Activated T-cell treated with anti-CD3 and anti-CD28 coated beads, Interleukin-2, amount 50 U/mL, for 1 hour (primary cell): ENCODE measurements at places on chromosomes 7 and 10.

- DNase-seq, result no peak
Observed at GRCh38 chr10:6333086-6333485, 130.4 kb downstream of the PFKFB3 start.

DNA sequence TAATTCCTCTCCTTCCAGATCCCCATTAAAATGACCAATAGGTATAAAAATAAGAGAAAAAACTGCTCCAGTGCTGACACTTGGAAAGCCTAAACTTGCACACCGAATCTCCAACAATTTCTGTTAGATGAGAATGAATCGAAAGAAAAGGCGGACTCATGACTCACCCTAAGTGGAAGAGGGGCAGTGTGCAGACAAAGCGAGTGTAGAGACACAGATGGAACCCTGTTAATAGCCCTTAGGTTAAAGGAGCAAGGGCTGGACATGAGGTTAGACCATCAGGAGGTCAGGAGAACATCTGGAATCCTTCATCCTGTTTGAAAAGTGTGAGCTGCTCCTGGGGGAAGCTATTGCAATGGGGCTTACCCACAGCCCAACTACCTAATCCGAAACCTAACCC is 103.4 kb upstream of the GLI3 start:
- DNase-seq, result no peak

GRCh38 chr7:149833495-149834130 is 4.6 kb upstream of the ZNF862 start:
- no peak for DNase-seq

- no peak for DNase-seq
Observed at GRCh38 chr10:15472008-15472407, 100.9 kb upstream of the FAM171A1 start.

DNA sequence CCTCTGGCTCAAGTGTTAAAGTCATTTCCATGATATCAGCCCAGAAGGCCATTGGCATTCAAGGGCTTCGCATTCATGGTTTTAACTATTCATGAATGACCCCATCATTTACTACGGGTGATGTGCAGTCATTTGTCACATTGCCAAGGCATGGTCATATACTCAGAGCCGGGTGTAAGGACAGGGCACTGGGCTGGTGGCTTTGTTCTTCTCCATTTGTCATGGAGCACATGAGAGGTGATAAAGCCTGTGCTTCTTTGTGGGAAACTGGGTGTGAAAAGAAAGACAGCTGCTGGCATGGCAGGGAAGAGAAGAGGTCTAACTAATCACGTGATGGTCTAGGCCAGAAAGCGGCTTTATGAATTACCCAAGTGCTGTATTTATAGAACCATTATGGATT is 132.2 kb upstream of the PLXNA4 start:
- no peak for DNase-seq

- DNase-seq, result no peak
Observed at GRCh38 chr10:74991435-74991834, 120.0 kb upstream of the SAMD8 start.

DNA sequence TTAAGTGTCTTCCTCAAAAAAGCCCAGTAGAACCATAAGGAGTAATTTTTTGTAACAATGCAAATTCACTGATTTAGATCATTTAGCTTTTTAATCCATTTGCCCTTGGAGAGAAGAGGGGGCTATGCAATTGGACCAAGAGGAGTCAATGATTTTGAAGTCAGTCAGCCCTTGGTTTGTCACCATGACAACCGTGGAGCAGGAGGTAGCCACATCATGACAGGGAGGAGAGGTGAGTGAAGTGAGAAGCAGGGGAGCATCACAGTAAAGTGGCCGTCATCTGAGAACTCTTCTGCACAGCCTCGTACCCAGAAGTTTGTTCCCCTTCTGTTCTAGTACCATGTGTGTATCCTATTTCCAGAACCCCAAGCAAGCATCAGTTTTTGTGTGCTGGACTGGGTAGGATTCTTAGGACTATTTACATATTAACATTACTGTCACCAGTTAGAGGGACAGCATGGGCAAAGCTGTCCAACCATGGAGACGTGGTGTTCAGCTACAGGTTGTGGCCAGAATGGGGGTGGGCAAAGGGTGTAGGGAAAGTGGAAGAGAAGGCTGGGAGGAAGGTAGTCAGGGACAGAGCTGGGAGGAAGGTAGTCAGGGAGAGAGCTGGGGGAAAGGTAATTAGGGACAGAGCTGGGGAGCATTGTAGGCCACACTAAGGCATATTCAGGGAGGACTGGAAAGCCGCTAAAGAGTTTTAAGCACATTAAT is 13.1 kb downstream of the UBE3C start:
- DNase-seq, result no peak

DNA sequence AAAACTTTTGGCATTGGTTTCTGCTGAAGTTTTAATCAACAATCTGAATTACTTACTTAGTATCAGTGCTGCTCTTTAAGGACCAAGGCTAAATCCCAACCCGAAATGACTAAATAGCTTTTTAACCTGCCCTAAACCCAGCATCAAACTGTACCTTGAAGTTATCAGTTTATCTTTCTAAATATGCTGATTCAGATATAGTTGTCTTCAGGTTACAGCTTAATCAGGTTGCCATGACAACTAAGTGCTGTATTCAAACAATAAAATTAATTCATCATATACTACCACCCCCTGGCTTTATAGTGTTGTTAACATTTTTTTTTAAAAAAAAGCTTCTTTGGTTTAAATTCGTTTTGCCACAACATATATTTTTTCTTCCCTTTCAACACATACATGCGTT is 239.6 kb downstream of the TWIST1 start:
- no peak for DNase-seq

GRCh38 chr7:154857728-154858681 is 144.9 kb downstream of the PAXIP1 start:
- no peak for DNase-seq

DNA sequence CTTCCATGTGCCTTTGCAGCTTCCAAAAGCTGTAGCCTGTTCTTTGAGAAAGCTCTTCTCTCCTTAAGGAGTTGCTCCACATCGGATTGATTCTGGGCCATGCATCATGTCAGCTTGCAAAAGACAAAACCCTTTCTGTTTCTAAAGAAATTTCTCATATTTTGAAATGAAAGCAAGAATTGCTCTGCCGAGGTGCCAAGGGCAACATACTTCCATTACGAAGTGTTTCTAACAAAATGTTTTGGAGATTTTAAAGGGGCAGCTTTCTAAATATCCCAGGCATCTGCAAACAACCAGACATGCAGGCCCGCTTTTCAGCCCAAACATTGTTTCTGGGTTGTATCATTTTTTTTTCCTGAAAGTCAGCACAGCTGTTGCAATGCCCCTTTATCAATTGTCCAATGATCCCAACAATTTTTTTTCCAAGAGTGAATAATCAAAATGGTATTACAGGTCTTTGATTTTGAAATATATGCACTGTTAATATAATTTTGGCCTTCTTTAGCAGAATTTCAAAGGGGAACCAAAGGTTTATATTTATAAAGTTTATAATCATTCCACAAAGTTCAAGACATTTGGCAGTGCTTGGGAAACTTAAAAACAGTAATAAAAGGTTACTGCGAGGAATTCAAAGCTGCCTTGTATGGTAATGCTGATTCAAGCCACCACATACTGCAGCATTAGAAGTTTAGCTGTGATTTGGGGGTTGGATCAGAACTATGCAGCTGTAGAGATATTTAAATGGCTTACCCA is 61.0 kb downstream of the TES start:
- no peak for DNase-seq

DNA sequence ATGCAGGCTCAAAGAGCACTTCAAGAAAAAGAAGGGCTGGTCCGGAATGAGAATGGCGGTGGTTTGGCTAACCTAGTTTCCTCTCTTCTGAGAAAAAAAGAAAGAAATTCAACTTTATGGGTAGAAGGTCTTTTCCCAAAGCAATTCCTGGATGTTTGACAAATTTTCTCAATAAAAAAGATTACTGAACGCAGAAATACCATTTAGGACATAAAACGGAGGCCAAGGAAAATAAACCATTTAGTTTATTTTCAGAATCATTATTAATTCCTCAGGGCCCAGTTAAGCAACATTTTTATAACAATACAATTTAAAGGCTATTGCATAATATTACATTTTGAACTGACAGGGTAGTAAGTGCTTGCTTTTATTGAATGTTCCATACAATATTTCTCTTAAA is 284.6 kb upstream of the ANKRD30A start:
- no peak for DNase-seq

DNA sequence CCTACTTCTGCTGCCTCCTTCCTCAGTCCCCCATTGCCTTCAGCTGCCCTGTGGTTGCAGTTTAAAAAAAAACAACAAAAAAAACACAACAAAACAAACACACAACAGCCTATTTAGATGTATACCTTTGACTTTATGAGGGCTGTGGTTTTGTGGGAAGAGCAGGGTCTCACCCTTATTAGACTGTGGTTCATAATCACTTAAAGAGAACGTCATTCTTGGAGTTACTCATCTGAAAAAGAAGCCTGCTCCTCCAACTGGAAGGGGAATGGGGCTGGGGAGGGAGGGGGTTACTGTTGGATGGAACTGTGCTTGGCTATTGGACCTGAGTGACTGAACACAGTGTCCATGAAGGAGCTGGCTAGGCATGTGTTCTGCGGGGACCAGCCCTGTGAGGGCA is 48.1 kb downstream of the SDK1 start:
- DNase-seq, result no peak

DNA sequence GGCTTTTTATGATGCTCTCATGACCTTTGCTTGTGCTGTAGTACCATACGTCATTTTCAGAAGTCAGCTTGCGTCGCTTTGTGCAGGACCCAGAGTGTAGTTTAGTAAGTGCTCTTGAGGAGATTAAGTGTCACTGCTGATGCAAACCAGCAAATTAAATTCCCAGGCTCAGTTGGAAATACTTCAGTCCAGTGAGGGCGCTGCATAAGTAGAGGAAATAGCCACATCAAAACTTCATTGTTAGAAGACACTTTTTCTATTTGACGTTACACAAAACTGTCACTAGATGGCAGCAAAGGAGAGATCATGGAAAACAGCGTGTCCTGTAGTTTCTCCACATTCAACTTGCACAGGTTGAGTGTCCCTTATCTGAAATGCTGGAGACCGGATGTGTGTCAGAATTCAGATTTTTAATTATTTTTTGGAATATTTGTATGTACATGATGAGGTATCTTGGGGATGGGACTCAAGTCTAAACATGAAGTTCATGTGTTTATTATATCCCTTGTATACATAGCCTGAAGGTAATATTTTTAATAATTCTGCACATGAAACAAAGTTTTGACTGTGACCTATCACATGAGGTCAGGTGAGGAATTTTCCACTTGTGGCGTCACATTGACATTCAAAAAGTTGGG is 7.9 kb downstream of the ZNF22 start:
- no peak for DNase-seq

GRCh38 chr10:122500726-122501125 is 39.4 kb downstream of the HTRA1 start:
- no peak for DNase-seq

- DNase-seq, result no peak
Observed at GRCh38 chr7:68756986-68757495, 841.2 kb upstream of the AUTS2 start.

DNA sequence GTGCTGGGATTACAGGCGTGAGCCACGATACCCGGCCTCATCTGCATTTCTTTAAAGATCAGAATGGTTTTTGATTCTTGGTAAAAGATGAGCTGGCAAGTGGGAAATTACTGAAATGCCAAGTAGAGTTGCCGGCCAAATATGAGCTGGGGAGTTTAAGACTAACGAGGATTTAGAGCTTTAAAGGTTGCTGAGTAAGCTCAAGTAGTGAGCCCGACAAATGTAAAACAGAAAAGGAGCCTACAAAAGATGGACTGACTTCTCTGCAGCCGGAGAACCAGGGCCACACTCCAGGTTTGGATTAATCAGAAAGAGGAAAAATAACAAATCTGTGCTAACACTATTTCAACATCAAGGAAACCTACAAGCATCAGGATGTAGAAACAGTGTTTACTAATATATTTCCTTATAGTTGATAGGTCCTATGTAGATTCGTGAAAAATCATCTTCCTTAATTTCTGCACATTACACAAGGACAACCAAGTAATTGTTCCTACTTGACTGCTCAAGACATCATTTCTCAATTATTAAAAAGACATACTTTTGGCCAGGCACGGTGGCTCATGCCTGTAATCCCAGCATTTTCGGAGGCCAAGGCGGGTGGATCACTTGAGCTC is 49.6 kb downstream of the MPP7 start:
- DNase-seq, result no peak

DNA sequence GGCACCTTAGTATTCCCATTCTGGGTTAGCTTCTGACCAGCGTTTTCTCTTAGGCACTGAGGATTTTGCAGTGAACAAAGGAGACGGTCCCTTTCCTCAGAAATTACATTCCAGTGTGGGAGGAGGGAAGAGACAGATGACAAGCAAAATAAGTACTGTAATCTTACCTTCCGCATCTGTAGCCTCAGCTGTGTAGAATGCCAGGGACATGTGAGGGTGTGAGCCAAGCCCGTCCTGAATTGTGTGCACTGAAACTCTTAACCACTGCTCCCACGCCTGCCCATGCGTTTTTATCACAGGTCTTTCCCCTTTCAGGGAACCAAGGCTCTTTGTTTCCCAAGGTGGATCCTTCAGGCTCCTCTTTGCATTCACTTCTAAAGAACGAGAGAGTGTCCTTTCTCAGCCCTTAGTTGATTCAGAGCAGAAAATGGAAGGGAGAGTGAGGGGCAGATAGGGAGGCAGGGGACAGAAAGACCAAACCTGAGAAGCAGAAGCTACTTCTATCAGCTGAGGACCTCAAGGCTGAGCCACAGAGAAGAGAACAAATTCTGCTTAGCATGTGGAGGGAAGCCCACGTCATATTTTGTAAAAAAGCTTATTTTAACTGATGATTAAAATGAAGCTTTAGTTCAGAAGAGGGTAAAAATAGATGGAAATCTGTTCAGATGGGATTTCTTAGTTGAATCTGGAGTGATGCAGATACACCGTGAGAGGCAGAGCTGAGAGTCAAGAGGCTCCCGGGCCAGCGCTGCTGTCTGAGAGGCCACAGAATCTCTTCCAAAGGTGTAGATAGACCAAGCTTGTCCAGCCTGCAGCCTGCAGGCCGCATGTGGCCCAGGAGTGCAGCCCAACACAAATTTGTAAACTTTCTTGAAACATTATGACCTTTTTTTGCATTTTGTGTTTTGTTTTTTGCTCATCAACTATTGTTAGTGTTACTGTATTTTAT is 122.5 kb downstream of the CCNY start:
- DNase-seq, result no peak

GRCh38 chr10:79139124-79139835 is 70.5 kb downstream of the ZMIZ1 start:
- no peak for DNase-seq

DNA sequence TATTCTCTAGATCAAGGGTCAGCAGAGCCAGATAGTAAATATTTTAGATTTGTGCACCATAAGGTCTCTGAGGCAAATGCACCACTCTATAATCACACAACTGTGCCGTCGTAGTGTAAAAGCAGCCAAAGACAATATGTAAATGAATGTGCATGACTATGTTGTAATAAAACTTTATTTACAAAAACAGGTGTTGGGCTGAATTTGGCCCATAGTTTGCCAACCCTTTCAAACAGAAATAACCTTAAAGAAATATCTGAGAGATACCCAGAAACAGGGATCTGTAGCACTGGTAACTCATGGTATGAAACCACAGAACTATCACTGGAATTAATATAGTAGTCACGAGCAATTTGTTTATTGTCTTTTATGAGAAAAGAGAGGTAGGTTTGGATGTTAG is 86.0 kb downstream of the ARID5B start:
- DNase-seq, result no peak

- DNase-seq, result no peak
Observed at GRCh38 chr7:46396481-46396880, 475.4 kb upstream of the IGFBP3 start.

- DNase-seq, result no peak
Observed at GRCh38 chr10:85655411-85655810, 711.2 kb downstream of the GRID1 start.

GRCh38 chr10:11286261-11286852 is 268.7 kb downstream of the CELF2 start:
- DNase-seq, result no peak
